CD4-positive, alpha-beta T cell treated with Interleukin-4 for 4 hours (primary cell): ENCODE measurements at places on chromosomes 7 and 10.

GRCh38 chr7:104986628-104987259, 27.3 kb upstream of the KMT2E start:
- DNase-seq: no peak

- no peak for DNase-seq
These were observed 45.8 kb downstream of the FIGNL1 start for GRCh38 chr7:50404392-50404791.

DNA sequence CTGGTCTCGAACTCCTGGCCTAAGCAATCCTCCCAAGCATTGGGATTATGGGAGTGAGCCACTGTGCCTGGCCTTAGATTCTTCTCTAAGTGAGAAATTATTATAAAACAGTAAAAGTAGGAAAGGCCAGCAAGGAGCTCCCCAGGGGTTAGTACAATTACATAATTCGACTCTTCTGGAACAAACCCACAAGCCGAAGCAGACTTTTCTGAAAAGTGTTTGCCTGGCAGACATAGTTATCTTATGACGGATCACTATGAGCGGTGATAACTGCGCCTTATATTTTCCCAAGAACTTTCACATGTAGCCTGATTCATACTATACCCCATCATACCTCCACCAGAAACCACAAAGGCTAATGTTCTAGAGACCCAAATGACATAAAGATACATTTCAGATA, 30.2 kb upstream of the SH3PXD2A start:
- DNase-seq: no peak

- DNase-seq: no peak
These were observed 20.6 kb upstream of the CABCOCO1 start for GRCh38 chr10:61642150-61642571.

GRCh38 chr10:104340111-104340526, 1.9 kb upstream of the ITPRIP start:
- DNase-seq: no peak

DNA sequence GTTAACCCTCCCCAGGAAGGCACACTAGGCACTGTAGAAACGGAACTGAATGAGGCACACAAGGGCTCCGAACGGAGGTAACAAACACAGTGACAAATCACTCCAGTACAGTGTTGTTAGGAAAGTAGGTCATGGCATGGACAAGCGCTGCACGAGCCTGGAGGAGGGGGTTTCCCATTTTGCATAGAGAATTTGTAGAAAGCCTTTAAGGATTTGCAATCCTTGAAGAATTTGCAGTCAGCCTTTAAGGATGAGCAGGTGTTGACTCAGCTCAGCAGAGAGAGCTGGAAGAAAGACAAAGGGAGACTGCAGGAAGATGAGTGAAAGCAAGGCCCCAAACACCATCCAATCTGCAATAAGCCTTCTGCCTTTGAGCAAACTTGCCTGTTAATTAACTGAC, 51.1 kb upstream of the PPP1R3C start:
- no peak for DNase-seq

GRCh38 chr10:104334561-104334960, 3.7 kb downstream of the ITPRIP start:
- DNase-seq: no peak

- DNase-seq: no peak
These were observed 113.5 kb downstream of the SORBS1 start for GRCh38 chr10:95447685-95448084.

- DNase-seq: no peak
These were observed 128.6 kb downstream of the ICA1 start for GRCh38 chr7:8133188-8133848.
